Fibroblast of the conjunctiva (primary cell): ENCODE measurements at places on chromosomes 1 and 21.
A peak's percentile ranks its signal among the peaks of the same experiment; 100 is the strongest.

DNA sequence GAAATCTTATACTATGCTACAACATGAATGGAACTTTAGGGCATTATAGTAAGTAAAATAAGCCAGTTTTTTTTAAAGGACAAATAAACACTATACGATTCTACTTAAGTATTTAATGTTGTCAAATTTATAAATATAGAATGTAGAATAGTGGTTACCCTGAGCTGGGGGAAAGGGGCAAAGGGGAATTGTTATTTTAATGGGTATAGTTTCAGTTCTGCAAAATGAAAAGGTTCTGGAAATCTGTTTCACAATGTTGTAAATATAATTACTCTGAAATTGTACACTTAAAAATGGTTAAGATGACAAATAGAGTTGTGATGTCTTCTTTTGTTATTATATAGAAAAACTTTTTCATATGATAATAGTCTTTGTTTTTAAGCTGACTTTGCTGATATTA lies 366.3 kb downstream of the MRPL39 start:
- DNase-seq = no peak

GRCh38 chr1:26015358-26015757 lies 6.2 kb upstream of the EXTL1 start:
- DNase-seq = peak; percentile 23

GRCh38 chr1:151720974-151721787 lies at the start of gene RIIAD1:
Gene RIIAD1, plus strand, starts transcription at chr1:151721522. Its CDS starts 15 bp downstream, at chr1:151721537.
- no peak for DNase-seq

- DNase-seq = no peak
Measured at GRCh38 chr1:15592285-15592684, 7.4 kb upstream of the AGMAT start.

GRCh38 chr1:221025501-221025900 lies 146.3 kb downstream of the HLX start:
- DNase-seq = no peak

GRCh38 chr1:5849550-5849949 lies 142.7 kb downstream of the NPHP4 start:
- no peak for DNase-seq

GRCh38 chr21:44539991-44540666 lies at the start of gene KRTAP10-1:
Gene KRTAP10-1, minus strand, starts transcription at chr21:44540195. Its CDS starts 45 bp downstream, at chr21:44540150.
- DNase-seq = no peak

DNA sequence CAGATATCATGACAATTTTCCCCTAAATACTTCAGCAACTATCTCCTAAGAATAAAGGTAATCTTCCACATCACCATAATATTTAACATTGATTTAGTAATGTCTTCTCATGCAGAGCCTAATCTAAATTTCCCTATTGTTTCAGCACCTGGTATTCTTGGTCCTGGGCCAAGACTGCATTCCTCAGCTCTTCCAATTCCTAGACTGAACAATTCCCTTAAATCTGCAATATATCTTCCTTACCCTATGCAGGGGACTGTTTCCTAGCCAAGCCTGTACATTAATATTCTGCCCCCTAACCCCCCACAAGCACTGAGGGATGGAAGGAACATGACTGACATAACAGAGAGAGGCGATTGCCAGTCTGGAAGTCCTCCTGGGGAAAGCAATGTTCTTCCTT lies 28.7 kb upstream of the DISP1 start:
- DNase-seq = no peak

DNA sequence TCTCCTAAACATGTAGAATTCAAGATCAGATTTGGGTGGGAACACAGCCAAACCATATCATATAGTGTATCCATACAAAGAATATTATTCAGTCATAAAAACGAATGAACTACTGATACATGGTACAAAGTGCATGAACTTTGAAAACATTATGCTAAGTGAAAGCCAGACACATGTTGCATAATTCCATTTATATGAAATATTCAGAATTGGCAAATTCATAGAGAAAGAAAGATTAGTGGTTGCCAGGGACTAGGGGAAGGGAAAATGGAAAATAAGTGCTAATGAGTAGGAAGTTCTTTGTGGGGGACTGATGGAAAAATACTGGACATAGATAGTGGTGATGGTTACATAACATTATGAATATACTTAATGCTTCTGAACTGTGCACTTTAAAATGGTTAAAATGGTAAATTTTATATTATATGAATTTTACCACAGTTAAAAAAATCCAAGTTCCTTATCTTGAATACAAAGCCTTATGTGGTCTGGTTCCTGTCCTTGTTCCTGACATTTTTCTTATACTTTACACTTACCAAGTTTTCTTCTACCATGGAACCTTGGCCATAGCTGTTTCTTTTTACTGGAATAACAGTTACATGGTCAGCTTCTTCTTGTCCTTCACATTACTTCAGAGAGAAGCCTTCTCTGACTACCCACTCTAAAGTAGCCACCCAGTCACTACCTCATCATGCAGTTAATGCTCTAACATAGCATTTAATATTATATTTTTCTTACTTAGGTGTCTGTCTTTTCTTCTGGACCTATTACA lies 64.0 kb downstream of the CCDC18 start:
- no peak for DNase-seq

DNA sequence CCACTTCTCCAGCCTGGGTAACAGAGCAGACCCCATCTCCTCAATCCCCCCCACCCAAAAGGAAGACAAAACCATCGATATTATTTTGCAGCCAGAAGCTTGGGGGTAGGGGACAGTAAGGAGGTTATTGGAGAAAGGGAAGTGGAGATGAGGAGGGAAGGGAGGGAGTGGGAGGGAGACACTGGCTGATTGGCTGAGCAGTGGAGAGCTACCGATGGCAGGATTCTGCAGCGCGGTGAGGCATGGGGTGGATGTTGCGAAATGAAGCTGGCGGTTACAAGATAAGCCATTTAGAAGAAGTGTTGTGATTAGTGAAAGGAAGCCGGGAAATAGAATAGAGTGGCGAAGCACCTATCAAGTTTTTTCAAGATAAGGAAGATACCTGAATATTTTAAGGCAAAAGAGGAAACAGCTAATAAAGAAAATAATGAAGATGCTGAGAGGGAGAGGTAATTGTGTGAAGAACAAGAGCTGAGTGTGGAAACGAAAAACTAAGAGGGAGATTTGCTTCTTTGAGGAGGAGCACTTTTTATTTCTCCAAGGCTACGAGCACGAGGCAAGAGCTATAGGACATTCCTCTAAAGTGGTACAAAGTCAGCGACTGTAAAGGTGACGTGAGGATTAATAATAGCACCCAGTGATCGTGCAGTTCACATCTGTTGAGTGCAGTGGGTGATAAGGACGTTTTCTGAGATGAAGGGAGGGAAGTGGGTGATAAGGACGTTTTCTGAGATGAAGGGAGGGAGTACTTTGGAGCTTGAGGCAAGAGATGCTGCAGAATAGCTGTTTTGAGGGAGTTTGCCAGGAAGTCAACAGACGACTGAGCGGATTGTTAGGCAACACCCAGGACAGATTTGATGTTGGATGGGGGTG lies 103.2 kb upstream of the KIF26B start:
- DNase-seq = no peak

GRCh38 chr1:54070171-54070837 lies 16.9 kb downstream of the TCEANC2 start:
- peak; percentile 35 for DNase-seq

DNA sequence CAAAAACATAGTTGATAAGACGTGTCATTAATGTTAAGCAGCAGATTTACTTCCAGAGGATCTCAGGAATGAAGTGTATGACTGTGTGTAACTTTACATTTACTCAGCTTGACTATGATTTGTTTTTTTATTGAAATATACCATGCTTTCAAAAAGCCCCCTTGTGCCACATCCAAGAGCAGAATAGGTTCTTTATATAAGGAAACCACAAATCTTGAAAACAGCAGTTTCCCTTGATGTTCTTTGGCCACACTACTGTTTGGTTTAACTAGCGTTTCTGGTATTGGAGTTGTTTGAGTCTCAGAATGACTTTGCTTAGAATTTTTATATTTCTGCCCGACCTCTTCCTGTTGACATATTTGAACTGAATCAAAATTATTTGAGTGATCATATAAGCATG lies 25.0 kb downstream of the LRRC8C start:
- no peak for DNase-seq

GRCh38 chr1:112938210-112938609 lies 17.8 kb downstream of the SLC16A1 start:
- DNase-seq = no peak

GRCh38 chr1:50488356-50488755 lies 65.1 kb upstream of the DMRTA2 start:
- no peak for DNase-seq

DNA sequence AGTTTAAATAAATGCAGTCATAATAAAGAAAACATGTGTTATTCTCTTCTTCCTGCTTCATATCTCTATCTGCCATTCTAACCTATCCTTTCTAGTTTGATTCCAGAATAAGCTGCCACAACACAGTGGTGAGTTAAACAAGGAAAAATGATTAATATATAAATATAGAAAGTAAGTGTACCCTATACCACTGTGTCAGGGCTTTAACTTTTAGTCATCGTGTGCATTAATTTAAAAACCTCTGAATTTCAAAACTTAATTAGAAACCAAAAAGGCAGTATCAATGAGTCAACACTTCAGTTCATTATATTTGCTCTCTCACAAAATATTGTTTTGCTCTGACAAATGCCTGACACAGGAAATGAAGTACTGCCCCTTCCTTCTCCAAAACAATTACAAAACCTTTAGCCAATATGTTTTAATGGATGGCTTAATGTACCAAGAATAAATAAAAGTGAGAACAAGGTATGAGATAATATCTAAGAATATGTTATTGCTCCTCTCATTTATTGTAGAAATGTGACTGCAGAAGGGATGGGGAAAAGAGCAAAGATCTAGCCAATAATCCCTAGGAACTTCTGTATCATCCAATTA lies 634.8 kb downstream of the KCNT2 start:
- no peak for DNase-seq

GRCh38 chr1:46483589-46483988 lies 6.0 kb upstream of the DMBX1 start:
- no peak for DNase-seq

GRCh38 chr1:190172651-190173430 lies 304.8 kb downstream of the BRINP3 start:
- DNase-seq = no peak

DNA sequence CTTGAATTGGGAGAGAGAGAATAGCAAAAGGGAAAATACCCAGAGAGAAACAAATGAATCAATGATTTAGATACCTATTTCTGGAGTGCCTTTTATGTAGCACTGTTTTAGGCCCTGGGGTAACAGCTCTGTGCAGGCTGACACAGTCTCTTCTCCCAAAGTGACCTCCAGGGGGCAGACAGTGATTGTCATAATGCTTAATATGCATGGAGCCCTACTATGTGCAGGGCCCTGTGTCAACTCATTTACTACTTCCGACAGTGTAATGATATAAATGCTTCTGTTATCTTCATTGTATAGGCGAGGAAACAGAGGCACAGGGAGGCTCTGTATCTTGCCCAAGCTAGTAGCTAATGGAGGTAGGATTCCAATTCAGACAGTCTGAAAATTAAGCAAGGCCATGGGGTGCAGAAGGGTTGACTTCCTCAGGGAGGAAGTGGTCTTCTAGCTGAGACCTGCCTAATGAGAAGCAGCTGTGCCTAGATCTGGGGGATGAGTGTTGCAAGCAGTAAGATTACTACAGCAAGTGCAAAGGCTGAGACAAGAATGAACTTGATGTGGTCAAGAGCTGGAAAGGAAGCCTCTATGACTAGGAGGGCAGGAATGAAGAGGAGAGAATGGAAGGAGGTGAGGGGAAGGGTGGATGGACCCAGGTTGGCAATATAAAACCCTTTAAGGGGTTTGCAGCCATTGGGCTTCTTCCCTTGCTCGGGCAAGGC lies 16.2 kb upstream of the SERINC2 start:
- peak; percentile 82 for DNase-seq

DNA sequence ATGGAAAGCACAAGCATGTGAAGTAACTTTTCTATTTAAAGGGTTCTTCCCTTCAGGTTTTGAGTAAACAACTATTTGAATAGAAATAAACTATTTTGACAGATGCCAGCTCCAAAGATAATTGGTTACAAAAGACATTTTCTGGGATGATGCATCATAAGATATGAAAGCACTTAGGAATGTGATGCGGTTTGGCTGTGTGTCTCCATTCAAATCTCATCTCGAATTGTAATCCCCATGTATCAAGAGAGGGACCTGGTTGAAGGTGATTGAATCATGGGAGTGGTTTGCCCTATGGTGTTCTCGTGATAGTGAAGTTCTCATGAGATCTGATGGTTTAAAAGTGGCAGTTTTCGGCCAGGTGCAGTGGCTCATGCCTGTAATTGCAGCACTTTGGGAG lies 6.4 kb downstream of the DISP1 start:
- DNase-seq = no peak

GRCh38 chr1:17310068-17310640 lies 2.2 kb downstream of the PADI4 start:
- no peak for DNase-seq

GRCh38 chr1:61287014-61287413 lies 204.7 kb downstream of the NFIA start:
- no peak for DNase-seq

- no peak for DNase-seq
Measured at GRCh38 chr1:181023265-181024057, 791 bp upstream of the STX6 start.

- DNase-seq = peak; percentile 73
Measured at GRCh38 chr1:226662642-226663326, 76.3 kb downstream of the ITPKB start.

DNA sequence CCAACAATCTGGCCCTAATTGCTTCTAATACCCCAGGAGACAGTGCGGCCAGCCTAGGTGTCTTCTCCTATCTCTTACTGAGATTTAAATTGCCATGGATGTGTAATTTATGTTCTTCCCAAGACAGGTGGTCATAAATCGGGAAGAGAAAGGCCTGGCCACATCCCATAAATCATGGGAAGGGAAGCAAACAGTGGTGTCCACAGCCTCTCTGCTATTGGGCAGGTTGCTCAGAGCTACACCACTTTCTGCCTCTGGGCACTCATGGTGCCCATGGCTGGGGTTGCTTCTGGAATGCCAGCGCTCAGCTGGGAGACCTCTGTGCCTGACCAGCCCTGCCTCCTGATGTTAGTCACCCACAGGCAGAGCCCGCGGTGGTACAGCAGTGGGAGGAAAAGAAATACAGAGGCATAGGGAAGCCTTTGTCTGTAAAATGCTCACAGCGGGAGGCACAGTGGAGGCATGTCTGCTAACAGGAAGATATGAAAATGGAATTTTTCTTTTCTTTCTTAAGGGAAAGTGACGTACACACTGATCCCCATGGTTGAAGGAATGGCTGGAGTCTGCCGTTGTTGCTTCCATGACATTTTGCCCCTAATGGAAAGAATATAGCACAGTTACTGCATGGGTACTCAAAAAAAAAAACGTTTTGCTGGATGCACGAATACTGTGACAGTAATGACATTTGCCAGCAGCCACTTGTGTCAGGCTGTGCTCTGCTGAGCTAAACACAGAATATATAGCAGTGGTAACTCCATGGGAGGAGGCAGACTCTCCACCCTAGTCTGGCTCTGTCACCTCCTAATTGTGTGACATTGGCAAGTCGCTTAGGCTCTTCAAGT lies 21.9 kb downstream of the MTARC1 start:
- no peak for DNase-seq

- DNase-seq = no peak
Measured at GRCh38 chr1:199007423-199007822, 368.6 kb downstream of the PTPRC start.

DNA sequence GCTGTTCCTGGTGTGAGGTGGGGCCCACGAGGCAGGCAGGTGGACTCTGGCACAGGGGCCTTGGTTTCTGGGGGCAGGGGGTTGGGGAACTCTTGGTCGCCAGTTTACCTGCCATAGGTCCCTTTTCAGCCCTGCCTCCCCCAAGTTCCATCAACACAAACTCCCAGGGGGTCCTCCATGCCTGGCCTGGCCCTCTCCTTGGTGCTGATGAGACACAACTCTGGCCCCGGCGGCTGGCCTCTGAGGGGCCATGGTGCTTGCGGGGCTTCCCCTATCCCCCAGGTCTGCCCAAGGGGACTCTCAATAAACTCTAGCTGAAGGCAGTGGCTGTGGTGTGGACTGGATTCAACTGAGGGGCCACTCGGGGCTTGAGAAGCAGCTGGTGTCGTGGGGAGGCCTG lies 16.0 kb downstream of the HTR6 start:
- no peak for DNase-seq
